Activated CD4-positive, alpha-beta T cell treated with anti-CD3 and anti-CD28 coated beads, Interleukin-2, amount 10 ng/mL, durations not matched to agents 7 days and 5 days (primary cell): ENCODE measurements at places on chromosomes 2 and 18. TPM values are rescaled to one million over a fixed set of nuclear protein-coding genes. Genes with fewer than 3 reads are reported as not detected.
A peak's percentile ranks its signal among the peaks of the same experiment; 100 is the strongest.

DNA sequence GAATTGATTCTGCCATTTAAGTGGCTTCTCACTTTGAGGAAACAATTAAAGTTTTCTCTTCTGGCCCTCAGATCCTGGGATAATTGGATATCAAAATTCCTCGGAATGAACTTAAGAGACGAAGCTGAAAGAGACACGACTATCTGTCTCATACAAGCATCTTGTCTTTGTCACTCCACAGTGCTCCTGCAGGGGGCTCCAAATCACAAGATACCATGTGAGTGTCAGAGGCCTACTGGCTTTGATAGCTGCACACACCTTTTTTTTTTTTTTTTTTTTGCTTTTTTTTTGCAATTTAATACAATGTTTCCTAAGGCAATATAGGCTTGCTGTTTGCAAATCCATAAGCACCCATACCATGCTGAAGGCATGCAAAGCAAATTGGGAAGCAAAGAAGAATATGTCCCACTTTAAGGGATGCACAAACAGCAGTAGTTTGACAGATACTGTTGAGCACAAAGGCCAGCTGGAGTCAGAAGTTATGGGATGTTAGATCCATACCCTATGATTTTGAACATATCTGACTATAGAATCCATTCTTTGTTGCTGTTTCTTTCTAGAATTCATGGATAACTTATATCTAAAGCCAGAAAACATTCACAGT is 109.0 kb upstream of the CBLN2 start:
- H3K4me3 ChIP-seq = no peak overlapping the region
- H3K4me1 ChIP-seq = no peaks in the 10 kb centered on the region
- peaks cover 1% of the 10 kb centered on the region for H3K27me3 ChIP-seq

DNA sequence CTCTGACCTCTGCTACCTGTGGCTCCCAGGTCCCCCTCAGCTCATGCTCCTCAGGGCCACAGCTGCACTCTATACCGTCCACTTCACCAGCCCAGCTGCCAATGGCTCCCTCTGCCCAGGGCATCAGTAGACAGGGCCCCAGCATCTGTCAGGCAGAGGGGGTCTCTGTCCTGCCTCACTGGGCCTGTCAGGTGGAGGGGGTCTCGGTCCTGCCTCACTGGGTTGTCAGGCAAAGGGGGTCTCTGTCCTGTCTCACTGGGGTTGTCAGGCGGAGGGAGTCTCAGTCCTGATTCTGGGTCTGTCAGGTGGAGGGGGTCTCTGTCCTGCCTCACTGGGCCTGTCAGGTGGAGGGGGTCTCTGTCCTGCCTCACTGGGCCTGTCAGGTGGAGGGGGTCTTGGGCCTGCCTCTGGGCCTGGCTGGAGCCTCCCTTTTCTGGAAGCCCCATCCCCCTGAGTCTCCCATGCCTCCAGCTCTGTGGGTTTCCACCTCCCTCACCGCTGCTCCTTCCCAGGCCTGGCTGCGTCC is 19.9 kb downstream of the SNORC start:
- no peak overlapping the region for H3K4me3 ChIP-seq
- peaks cover 3% of the 10 kb centered on the region for H3K27me3 ChIP-seq
- no peaks in the 10 kb centered on the region for H3K36me3 ChIP-seq
- no peaks in the 10 kb centered on the region for H3K4me1 ChIP-seq

DNA sequence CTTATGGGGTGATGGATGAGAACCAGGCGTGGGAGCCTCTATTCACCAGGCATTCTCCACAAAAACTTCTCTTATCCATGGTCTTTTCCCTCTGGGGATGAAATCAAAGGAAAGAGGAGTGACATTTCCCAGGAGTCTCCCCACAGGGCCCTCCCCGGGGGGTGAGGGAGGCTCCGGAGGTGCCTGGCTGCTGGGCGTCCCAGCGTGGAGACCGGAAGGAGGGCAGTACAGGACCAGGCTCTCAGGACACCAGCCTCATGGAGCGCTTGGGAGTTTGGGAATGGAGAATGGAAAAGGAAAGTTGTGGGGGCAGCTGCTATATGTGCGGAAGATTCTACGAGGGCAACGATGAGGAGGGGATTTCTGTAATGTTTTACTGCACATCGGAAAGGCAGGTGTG is 22.1 kb downstream of the CIB4 start:
- H3K36me3 ChIP-seq = no peaks in the 10 kb centered on the region
- no peaks in the 10 kb centered on the region for H3K27me3 ChIP-seq
- H3K4me1 ChIP-seq = no peaks in the 10 kb centered on the region
- no peak overlapping the region for H3K4me3 ChIP-seq

- H3K27ac ChIP-seq = no peak overlapping the region
- no peak for DNase-seq
- no peaks in the 10 kb centered on the region for H3K36me3 ChIP-seq
- H3K4me3 ChIP-seq = no peak overlapping the region
Observed at GRCh38 chr18:22473366-22473765, 55.7 kb upstream of the CTAGE1 start.

Gene SAG
- not detected for total RNA-seq

Gene REG1B
- not detected for total RNA-seq

DNA sequence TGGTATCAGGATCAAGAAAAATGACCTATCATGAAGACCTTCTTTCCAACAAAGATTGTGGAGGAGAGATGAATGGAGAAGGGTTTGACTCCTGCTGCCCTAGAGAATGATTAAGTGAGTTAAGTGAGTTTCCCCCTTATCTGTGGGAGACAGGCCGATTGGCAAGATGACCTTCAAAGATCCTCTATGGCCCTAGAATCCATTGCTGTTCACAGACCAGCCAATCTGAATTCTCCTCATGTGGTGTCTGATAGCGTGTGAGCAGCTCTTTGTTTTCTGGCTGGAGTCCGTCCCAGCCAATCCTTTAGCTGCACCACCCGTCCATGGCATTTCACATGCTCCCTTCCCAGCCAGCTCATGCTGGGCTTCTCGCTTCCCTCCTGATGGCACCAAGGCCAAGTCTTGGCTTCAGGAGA is 79.4 kb downstream of the MARCHF4 start:
- no peaks in the 10 kb centered on the region for H3K36me3 ChIP-seq
- no peak for DNase-seq
- H3K27me3 ChIP-seq = no peaks in the 10 kb centered on the region
- H3K4me3 ChIP-seq = no peak overlapping the region
- no peak overlapping the region for H3K27ac ChIP-seq

DNA sequence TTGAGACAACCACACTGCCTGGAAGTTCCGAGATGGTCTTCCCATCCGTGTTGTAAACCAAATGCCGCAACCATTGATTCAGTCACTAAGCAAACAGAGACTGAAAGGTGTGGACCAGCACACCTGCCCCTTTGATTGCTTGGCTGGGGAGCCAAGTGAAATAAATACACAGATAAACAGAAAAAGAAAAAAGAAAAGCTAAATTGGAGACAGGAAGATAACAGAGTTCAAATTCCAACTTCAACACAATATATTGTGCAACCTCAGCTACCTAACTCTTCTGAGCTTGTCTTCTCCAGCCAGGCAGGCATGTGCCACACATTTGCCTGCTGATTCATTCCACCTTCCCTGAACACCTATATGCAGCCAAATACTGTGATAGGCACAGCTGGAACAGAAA is 110.9 kb downstream of the PID1 start:
- no peaks in the 10 kb centered on the region for H3K36me3 ChIP-seq
- no peaks in the 10 kb centered on the region for H3K4me1 ChIP-seq
- no peak overlapping the region for H3K4me3 ChIP-seq
- no peak for DNase-seq
- no peaks in the 10 kb centered on the region for H3K27me3 ChIP-seq
- no peak overlapping the region for H3K27ac ChIP-seq

- DNase-seq = no peak
- H3K27me3 ChIP-seq = no peaks in the 10 kb centered on the region
- peak overlapping the region; percentile 19 for H3K27ac ChIP-seq
- H3K4me3 ChIP-seq = no peak overlapping the region
Observed at GRCh38 chr2:241817126-241817820, 8.3 kb downstream of the NEU4 start.

Gene NTSR2
- not detected for total RNA-seq

GRCh38 chr2:74087696-74088095 is 60.0 kb downstream of the BOLA3 start:
- H3K4me1 ChIP-seq = no peaks in the 10 kb centered on the region
- H3K36me3 ChIP-seq = peaks cover 26% of the 10 kb centered on the region
- no peak for DNase-seq

GRCh38 chr2:63596401-63596883 is 7.7 kb downstream of the MDH1 start:
- peaks cover 7% of the 10 kb centered on the region for H3K4me1 ChIP-seq
- peaks cover 42% of the 10 kb centered on the region for H3K36me3 ChIP-seq
- no peaks in the 10 kb centered on the region for H3K27me3 ChIP-seq
- no peak overlapping the region for H3K27ac ChIP-seq
- no peak overlapping the region for H3K4me3 ChIP-seq

DNA sequence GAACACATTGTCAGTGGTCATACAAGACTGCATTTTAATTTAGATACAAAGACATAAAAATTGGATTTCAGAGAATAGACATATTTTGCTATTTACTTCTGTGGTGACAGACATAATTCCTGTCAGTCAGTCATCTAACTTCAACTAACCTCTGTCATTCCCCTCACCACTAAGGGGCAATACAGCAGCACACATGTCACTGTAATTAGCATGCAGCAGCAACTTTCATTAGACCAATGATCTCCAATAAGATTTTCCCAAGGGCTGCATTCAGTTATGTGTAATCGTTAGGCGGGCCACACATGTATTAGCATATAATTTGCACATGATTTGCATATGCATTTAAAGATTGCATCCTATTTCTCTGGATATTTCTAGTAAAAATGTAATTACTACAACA is 624.5 kb downstream of the NR4A2 start:
- no peaks in the 10 kb centered on the region for H3K36me3 ChIP-seq
- no peaks in the 10 kb centered on the region for H3K4me1 ChIP-seq
- H3K27me3 ChIP-seq = no peaks in the 10 kb centered on the region
- no peak overlapping the region for H3K27ac ChIP-seq

DNA sequence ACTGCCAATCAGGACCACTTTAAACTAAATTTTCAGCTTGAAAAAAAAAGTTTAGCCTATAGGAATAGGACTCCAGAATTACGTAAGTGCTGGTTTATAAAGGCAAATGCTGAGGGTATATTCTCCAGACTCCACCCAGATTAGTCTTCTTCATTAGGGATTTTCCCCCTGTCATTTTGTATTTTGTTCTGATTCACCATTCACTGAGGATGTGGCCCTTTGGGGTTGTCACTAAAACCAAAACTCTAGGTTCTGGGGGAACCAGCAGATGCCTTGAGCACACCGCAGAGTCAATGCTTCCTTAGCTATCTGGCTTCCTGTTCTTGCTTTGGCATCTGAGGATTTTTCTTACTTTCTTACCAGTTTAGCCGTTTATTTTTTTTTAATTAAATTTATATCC is 10.5 kb downstream of the SCYGR4 start:
- H3K4me3 ChIP-seq = no peak overlapping the region
- peaks cover 19% of the 10 kb centered on the region for H3K27me3 ChIP-seq
- DNase-seq = no peak
- H3K4me1 ChIP-seq = no peaks in the 10 kb centered on the region
- no peaks in the 10 kb centered on the region for H3K36me3 ChIP-seq

- H3K4me3 ChIP-seq = no peak overlapping the region
Observed at GRCh38 chr18:52288403-52289004, 51.5 kb upstream of the DCC start.

DNA sequence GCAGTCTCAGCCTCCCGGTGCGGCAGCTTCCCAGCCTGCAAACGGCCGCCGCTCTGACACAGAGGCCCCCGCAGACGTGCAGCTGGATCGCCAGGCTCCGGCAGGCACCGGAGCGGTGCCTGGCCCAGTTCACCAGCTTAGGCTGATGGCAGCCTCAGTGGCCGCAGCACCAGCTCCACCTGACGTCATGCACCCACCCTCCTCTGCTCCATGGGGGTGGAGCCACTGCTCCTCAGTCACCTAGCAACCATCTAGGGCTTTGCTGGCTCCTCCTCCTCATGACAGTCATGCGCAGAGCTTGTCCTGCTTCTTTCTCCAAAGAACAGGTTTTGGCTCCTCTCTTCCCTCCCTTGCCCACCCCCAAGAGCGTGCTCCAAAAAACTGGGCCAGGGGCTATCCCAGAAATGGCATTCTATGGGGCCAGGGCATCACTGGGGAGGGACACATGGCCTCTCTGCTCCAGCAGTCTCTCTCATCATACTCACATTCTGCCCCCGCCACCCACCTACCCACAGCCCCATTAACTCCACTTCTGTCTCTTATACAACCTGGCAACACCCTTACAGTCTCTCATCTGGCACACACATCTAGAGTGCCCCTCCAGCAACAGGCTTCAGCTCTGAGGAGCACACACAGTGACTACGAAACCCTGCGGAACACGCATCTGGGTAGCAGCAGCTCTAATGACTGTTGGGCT is 5.5 kb downstream of the DCTN1 start:
- peaks cover 26% of the 10 kb centered on the region for H3K36me3 ChIP-seq
- peaks cover 16% of the 10 kb centered on the region for H3K4me1 ChIP-seq
- H3K27me3 ChIP-seq = no peaks in the 10 kb centered on the region
- H3K4me3 ChIP-seq = no peak overlapping the region

Gene SLC8A1
- 0.56 TPM for total RNA-seq

DNA sequence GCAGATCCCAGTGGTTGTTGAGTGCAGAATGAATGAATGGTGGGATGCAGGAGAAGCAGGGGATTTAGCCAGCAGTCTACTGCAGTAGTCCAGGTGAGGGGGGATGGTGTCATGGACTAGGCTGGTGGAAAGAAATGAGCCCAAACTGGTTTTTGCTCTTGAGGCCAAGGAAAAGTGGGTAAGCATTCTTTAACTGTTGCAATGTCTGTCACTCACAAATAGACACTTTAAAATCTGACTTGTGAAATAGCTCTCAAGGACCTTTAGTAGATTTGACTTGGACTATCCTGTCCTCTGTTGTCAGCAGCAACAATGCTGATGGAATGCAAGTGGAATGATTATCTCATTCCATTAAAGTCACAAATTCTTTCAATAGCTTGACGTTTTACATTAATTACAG is 37.5 kb upstream of the STK17B start:
- DNase-seq = no peak
- peaks cover 63% of the 10 kb centered on the region for H3K4me1 ChIP-seq
- H3K27ac ChIP-seq = peak overlapping the region; percentile 34
- peaks cover 29% of the 10 kb centered on the region for H3K36me3 ChIP-seq
- no peak overlapping the region for H3K4me3 ChIP-seq

Gene HOXD3
- not detected for total RNA-seq

GRCh38 chr2:98743835-98744234 is 12.9 kb upstream of the MGAT4A start:
- peaks cover 37% of the 10 kb centered on the region for H3K4me1 ChIP-seq
- no peaks in the 10 kb centered on the region for H3K27me3 ChIP-seq
- H3K36me3 ChIP-seq = peaks cover 15% of the 10 kb centered on the region
- no peak for DNase-seq
- no peak overlapping the region for H3K4me3 ChIP-seq
